Metanephros (tissue), 2 donors: ENCODE measurements at places on chromosomes 16 and 17. TPM values are rescaled to one million over a fixed set of nuclear protein-coding genes. Genes with fewer than 3 reads are reported as not detected.

KCNG4 gene
- not detected for total RNA-seq

DHX58 gene
- total RNA-seq: 10.0 TPM

CRYM gene
- 6.1 TPM for total RNA-seq

TP53TG3 gene
- total RNA-seq: not detected

SPIRE2 gene
- 7.9 TPM for total RNA-seq

DPEP1 gene
- total RNA-seq: 42.4 TPM

SEZ6L2 gene
- total RNA-seq: 17.3 TPM

LRRC37A gene
- 3.0 TPM for total RNA-seq

KRTAP4-16 gene
- not detected for total RNA-seq

FBXO39 gene
- not detected for total RNA-seq

RCVRN gene
- total RNA-seq: not detected

MYL11 gene
- total RNA-seq: 1,522 TPM

HLF gene
- total RNA-seq: 8.2 TPM

LITAFD gene
- not detected for total RNA-seq

CTF1 gene
- total RNA-seq: 4.8 TPM

ZNF594 gene
- total RNA-seq: 17.3 TPM

METTL23 gene
- 32.1 TPM for total RNA-seq

MFSD6L gene
- total RNA-seq: 3.0 TPM

C16orf96 gene
- total RNA-seq: 0.12 TPM

PABPN1L gene
- not detected for total RNA-seq

ADAM11 gene
- total RNA-seq: 3.0 TPM

PCTP gene
- 21.3 TPM for total RNA-seq

CPNE7 gene
- 2.5 TPM for total RNA-seq

RND2 gene
- 1.3 TPM for total RNA-seq

SLC13A2 gene
- 1.9 TPM for total RNA-seq

CYB561 gene
- 35.3 TPM for total RNA-seq

OR1A1 gene
- not detected for total RNA-seq

CIBAR2 gene
- not detected for total RNA-seq

VTN gene
- 5.7 TPM for total RNA-seq

CSH1 gene
- not detected for total RNA-seq

JUP gene
- 261 TPM for total RNA-seq

C17orf100 gene
- 1.2 TPM for total RNA-seq

MT1H gene
- total RNA-seq: 18.5 TPM

B9D1 gene
- total RNA-seq: 32.5 TPM

KRT25 gene
- not detected for total RNA-seq
